ENCODE measurements at places on chromosomes 6 and 20.

GRCh38 chr6:92779746-92780145 lies 639.6 kb downstream of the EPHA7 start:
- DNase-seq: peak; percentile 93

DNA sequence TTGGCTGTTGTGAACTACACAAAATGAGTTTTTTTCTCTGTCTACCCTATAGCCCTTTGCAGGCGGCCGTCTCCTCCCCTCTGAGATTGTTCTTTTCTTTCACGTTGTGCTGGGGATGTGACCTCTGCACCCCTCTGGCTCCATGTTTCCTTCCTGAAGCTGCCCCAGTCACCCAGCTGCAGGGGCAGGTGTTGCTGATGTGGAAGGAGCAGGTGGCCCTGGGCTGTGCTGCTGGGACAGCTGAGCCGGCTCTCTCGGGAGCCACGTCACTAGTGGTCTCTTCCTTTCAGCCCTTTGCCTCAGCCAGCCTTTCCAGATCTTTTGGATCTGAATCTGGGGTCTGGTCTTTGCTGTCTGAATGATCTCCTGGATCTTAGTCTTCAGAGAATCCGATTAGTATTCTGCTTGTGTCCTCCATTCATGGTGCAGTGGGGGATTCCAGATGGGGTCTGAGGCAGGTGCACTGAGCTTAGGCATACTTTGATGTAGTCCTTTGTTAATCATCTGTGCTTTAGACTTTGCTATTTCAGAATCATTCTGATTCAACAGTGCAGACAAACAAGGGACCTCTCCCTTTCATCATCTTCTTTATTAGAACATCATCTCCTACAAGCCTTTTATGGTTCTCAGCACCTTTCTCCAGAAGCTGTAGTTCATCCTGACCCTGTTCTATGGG lies 31.4 kb downstream of the TMEM181 start:
- DNase-seq: no peak

DNA sequence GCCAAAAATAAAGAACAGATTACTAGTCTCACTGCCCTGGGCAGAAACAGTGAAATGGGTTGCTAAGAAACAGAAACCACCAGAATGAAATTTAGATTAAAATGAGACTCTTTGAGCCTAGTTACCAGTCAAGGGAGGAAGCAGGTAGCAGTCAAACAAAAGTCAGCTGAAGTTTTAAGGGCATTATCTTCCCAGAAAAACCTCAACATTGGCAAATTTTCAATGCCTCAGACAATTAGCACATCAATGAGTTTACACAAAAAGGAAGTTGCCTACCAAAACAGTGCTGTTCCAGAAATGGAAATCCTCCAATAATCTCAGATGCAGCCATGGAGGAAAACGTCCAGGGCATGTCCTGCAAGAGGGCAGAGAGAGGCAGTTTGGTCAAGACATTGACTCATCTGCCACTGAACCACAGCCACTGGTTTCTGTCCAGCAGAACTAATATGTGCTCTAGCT lies 399.7 kb upstream of the ADGRB3 start:
- DNase-seq: no peak

GRCh38 chr6:143675382-143675900 lies 2.3 kb upstream of the PHACTR2 start:
- DNase-seq: no peak

GRCh38 chr20:21515300-21516179 lies 1.7 kb upstream of the NKX2-2 start:
- DNase-seq: no peak

DNA sequence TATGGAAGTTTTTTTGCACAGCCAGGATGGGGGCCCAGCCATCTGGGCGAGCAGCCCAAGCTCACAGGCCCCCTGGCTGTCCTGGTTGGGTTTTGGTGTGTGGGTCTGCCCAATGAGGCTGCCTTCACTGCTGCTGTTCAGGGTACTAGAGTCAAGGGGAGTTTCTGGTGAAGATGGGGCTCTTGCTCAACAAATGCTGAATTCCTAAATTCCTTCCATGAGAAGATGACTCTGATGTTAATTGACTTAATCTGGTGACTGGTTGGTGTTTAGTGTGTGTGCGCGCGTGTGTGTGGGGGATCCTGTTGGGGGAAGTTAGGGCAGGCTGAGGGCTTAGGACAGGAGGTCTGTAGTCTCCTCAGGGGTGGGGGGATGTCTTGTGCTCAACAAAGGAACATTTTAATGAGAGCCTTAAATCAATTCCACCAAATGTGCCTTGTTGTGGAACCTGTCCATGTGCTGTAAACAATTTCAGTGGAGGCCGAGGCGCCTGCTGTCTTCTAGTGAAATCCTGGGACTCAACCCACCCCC lies 1.9 kb downstream of the PTK7 start:
- DNase-seq: no peak

DNA sequence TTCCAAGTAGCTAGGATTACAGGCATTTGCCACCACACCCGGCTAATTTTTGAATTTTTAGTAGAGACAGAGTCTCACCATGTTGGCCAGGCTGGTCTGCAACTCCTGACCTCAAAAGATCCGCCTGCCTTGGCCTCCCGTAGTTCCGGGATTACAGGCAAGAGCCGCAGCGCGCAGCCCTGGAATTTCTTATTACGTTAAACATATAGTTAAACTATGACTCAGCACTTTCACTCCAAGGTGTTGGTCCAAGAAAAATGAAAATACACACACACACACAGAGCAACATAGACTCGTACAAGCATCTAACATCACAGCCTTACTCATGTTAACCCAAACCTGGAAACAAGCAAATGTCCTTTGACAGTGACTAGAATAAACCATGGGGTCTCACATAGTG lies 663.9 kb downstream of the PRKN start:
- no peak for DNase-seq

DNA sequence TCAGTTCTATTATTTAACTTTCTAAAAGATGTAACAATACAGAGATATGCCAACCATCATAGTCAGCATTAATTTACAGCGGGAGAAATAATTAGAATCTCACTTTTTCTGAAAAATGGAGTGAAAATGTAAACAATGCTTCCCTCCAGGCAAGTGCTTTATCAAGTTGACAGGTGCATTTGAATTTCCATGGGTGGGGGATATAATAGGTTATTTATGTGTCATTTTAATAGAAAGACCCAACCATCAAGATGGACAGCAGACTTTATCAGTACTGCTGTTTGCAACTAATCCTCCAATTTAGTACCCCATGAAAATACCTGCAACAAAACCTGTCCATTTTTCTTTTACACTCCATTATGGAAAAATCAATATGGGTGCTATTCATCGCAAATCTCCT lies 780.1 kb downstream of the TFAP2A start:
- no peak for DNase-seq

DNA sequence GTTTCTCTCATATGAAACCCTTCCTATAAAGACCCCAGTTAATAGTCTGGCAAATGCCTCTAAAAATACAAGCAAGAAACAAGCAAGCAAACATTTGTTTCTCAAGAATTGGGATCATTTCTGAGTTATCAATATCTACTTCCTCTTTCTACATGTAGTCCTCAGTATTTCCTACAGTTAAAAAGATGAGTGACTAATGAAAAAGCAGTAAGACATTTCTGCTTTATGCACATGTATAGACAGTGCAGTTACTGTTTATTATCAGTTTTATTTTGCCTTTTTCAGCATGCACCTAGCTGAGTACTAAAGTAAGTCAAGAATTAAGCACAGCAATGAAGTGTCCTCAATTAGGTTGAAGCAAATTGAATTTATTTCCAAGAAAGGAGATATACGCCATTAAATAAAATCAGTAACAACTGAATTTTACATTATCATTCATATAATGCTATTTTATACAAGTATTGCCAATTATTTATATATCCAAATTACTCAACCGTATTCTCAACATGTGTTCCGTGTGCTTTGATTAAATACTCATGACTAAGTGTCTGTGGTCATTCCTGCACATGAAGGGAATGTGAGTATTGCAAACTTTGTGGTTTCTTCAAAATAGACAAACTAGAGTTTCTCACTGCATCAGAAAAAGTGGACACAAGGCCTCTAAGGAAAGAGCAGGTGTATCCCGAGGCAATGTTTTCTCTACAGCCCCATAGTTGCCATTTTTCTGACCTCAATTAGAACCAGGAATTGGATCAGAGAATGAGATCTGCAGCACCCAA lies 159.3 kb upstream of the MARCKS start:
- peak; percentile 86 for DNase-seq

Data from epithelial cell of esophagus (primary cell).